ENCODE measurements at places on chromosomes 11 and 22. TPM values are rescaled to one million over a fixed set of nuclear protein-coding genes. Genes with fewer than 3 reads are reported as not detected.

SLC5A1 gene
- not detected for total RNA-seq

GRCh38 chr11:12272821-12273617, 104.4 kb upstream of the PARVA start:
- no peak for DNase-seq

- no peak for DNase-seq
These were observed 216.5 kb upstream of the CADM1 start for GRCh38 chr11:115720602-115721245.

DNA sequence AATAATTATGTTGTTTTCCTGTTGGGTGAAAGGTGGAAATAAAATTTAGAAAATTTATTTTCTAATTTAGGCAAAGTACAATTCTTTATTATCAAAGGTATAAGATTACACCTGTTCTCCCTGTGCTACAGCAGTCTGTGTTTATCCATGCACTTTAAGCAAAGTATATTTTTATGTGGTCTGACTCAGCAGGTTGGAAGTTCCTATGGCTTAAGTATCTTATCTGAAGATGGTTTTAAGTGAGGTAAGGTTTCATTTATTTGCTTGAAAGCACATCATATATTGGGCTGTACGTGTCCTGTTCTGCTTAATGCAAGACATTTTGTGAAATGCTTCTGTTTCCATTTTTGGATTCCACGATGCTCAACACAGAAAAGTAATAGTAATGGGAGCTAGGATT, 14.6 kb downstream of the PPME1 start:
- DNase-seq, result no peak

DNA sequence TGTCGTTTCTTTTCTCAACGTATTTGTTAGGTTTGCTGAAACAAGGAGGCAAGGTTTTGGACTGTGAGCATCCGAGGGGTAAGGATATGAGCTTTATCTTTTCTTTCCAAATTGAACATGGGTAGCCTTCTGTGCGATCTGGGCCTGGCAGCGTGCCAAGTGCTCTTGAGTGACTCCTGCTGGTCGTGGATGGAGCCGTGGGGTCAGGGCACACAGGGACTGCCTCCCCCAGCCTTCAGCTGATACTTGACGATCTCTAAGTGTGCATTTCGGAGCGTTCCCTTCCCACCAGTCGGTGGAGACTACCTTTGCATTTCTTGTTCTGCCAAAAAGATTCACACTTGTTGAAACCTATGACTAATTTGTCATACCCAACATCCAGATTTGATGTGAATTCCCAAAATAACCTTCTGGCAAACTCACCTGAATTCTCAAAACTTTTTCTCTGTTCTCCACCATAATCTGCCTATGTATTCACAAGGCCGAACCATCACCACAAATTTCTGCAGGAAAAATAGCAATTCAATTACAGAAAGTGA, 40.1 kb upstream of the CLMP start:
- DNase-seq, result no peak

DNA sequence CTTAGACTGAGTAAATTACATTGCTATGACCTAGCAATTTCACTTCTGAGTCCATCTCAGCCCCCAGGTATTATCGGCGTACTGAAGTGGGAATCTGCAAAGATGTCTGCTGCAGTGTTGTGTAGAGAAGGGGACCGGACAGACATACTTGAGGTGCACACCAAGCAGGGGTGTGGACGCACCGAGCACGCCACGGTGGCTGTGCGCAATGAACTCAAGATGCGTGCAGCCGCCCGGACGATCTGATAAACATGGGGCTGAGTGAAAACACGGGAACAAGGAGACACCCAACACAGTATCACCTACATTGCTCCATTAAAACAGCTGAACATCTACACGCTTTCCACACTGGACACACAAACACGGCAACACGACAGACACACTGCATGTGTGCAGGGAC, 454.3 kb downstream of the OPCML start:
- DNase-seq, result no peak

DNA sequence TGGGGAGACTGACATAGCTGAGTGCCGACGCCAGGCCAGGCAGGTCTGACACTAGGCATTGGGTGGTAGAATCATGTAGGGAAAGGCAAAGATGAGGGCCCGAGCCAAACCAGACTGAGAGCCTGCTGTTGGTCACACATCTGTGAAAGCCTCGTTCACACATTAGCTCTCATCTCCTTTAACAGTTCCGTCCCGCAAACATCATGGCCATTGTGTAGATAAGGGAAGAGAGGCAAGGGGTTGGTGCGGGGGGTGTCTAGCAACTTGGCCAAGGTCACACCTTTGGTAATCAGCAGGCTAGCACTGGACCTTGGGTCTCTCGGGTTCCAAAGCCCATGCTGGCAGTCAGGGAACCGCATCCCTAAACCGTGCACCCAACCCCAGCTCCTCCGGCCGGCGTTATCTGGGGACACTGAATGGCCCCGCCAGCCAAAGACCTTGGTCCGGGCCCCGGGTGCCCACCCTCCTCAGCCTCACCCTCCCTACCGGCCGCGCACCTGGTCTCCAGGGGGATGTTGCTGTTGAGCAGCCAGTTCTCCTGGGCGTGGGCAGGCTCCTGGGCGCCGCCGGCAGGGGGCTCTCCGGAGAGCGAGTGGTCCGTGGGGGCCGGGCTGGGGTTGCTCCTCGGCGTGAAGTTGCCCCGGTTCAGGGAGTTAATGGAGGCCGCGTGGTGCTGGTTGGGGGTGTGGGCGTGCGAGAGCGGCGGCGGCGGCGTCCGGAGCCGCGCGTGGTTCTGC, 328.3 kb upstream of the NARS2 start:
- no peak for DNase-seq

Data from glomerular endothelial cell (primary cell).